ENCODE measurements at places on chromosomes 5 and 9. TPM values are rescaled to one million over a fixed set of nuclear protein-coding genes. Genes with fewer than 3 reads are reported as not detected.

The LNPEP gene
- 63.6 TPM for total RNA-seq

The PRRX2 gene
- 9.4 TPM for total RNA-seq

GRCh38 chr9:97109194-97109811 is 70.4 kb upstream of the CTSV start:
- no peak for DNase-seq

DNA sequence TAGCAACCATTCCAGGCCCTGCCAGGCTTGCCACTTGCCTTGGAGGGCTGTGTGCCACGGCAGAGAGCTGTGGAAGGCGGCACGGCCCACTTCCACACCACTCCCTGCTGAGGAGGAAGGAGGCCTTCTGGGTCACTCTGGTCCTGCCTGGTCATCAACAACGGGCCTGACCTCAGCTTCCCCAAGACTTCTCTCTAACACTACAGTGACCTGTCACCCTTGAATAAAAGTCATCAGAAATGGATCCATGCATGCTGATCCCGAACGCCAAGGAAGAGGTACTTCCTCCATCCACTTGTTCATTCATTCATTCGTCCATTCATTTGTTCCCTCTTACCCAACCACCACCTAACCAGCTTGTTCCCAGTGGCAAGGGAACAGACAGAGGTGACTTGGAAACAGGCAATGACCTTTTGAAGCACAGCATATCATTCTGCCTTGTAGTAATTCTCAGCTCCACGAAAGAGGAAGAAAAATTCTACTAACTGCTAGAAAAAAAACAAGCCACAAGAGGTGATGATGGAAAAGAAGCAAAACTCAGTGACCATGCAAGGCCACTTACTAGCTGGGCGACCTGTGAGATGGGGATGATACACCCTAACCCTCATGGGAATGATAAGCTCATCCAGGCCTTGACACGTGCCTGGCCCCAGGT is 58.6 kb downstream of the STK10 start:
- no peak for DNase-seq

- no peak for DNase-seq
These were observed 292.7 kb downstream of the TMEM167A start for GRCh38 chr5:82784521-82784920.

GRCh38 chr5:124583469-124584350 is 162.7 kb downstream of the ZNF608 start:
- DNase-seq = no peak

GRCh38 chr9:5586391-5586802 is 42.5 kb upstream of the RIC1 start:
- DNase-seq = no peak

DNA sequence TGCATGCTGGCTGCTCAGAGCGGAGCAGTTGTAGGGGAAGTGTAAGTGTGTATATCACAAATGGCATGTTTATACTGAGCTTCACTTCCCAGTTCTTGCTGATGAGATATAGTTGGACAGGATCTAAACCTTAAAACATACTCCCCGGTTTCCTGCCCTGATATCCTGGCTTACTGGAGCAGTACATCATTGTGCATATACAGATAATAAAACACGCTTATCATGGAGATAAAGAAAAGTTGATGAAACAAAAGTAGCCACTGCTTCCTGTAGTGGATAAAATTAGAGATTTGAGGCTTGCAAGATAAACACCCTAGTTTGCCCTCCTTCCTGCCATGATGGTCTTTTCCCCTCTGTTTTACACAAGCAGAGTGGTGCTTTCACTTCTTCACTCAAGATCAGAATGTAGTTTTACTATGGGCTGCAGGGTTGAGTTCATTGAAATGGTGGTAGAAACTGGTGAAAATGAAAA is 15.0 kb downstream of the NPR3 start:
- no peak for DNase-seq

- no peak for DNase-seq
These were observed 133.6 kb downstream of the WDR41 start for GRCh38 chr5:77358255-77359205.

- no peak for DNase-seq
These were observed 67.6 kb upstream of the RASEF start for GRCh38 chr9:83130541-83130940.

DNA sequence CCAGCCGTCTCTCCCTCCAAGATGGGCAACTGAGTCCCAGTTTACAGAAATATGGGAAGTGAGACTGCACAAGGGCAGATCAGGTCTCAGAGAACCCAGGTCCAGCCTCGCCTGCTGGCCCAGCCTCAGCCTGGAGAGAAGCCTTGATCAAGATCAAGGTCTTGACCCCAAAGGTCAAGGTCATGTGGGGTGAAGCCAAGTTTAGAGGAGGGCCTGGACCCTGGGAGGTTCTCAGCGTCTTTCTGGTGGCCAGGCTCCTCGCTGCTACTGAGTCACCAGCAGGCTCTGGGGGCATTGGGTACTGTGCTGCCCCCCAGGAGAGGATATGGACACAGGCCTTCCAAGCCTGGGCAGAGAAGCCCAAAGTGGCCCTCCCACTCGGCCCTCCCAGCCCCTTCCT is 8.8 kb downstream of the IPPK start:
- no peak for DNase-seq
